ENCODE measurements at places on chromosomes 2 and 18.

DNA sequence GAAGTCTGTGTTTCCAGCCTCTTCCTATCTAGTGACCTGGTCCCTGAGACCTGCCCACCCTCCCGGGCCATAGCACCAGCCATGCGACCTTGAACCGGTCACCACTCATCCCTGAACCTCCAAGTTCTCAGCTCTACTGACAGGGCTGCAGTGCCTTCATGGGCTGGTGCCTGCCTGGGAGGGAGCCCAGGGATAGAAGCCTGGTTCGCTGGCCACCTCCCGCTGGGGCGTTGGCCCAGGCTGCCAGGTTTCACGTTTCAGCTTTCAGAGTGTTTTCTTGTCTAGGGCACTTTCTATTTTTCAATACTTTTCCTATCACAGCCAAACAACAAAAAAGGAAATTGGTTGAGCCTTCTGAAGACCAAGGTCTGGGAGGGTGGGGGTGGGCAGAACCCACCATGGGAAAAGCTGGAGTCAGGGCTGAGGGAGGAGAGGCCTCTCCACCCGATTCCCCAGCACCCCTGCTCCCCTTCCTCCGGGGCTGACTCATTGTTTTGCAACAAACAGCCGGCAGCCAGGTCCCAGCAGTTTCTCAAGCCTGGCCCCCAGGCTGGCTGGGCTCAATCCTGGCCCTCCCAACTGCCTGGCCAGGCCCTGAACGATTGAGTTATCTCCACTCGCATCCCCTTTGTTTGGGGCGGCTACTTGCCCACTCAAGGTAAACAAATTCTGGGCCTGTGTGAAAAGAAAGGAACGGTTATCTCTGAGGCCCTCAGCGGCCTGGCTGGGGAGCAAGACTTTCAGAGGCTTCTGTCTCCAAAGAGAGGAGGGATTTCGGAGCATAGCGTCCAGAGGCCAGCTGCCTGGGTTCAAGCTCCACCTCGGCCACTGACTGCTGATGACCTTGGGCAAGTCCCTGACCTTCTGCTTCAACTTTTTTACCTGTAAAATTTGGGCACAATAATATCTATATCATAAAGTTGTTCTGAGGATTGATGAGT lies 47.5 kb downstream of the ZFP36L2 start:
- DNase-seq = no peak

DNA sequence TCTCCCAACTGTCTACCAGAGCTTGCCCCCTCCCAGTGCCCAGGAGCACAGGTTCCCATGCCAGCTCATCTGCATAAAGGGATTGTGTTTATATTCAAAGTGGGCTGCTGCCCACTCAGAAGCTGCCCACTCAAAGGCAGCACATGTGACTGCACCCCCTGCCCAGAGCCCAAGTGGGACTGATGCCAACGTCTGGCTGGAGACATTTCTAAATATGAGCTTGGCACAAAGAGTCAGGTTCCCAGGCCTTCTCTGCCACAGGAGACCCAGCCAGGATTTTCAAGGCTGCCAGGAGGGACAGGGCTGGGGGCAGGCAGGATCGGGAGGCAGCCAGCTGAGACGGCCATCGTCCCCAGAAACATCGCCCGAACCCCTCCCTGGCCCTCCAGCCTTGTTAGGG lies 67.1 kb downstream of the ZBTB7C start:
- DNase-seq = no peak

DNA sequence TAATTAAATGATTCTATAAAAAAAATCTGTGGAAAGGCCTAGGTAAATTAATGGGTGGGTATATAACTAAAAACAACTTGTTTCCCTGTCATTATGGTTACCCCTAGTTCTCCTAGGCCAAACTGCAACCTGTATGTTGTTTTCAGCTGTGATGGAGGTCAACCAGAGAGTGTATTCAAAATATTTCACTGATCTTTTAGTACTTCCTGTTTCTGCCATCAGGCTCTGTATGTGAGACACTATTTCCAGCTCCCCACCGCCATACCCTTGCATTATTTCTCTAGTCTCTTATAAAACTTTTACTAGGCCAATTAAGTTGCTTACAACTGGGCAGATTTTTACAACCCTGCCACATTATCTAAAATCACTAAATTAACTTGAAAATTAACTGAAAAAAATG lies 21.0 kb upstream of the CDKL4 start:
- no peak for DNase-seq

DNA sequence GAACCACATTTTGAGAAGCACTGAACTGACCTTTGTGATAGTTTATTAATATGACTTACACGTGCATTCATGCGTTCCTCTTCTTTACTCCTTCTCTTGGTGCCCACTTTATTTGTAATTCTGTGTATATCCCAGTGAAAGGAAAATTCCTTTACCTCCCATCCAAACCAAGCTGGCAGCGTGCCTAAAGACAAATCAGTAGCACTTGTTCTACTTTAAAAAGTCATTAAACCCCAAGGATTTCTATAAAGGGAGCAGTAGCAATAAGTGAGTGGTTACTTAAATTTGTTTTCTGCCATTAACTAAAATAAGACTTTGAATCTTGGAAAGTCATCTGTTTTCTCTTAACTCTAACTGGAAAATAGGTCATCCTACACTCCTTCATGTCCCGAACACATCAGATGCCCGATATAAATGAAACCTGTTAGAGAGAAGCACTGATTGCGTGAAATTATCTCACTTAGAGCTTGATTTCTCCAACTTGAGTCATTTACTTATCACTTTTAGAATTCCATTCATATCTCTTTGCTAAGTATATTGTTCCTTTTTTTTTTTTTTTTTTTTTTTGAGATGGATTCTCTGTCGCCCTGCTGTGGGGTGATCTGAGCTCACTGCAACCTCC lies 10.7 kb downstream of the PIK3C3 start:
- no peak for DNase-seq

DNA sequence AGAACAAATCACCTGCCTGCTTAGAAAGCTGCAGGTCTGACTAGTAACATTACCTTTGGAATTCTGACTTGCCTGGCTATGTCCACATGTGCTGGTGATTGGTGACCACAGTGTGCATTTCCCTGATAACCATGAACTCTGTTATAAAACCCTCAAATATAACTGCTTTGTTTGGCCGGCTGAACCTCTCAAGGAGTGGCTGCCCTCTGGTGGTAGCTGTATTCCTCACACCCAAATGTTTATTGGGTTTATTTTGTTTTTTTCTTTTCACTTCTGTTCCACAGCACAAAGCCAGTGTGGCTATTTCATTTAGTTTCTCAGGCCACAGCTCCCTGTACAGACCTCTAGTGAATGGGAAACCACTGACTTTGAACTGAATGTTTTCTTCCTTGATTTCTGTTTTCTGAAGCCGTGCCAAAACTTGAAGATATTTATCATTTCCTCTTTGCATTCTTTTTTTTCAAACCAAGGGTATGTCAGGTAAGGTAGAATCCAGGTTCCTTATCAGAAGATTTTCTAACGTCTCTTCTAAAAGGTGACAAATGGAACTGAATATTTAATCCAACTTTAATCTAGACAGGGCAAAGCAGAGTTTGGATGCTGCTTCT lies 549.0 kb upstream of the VRK2 start:
- DNase-seq = peak; percentile 18

DNA sequence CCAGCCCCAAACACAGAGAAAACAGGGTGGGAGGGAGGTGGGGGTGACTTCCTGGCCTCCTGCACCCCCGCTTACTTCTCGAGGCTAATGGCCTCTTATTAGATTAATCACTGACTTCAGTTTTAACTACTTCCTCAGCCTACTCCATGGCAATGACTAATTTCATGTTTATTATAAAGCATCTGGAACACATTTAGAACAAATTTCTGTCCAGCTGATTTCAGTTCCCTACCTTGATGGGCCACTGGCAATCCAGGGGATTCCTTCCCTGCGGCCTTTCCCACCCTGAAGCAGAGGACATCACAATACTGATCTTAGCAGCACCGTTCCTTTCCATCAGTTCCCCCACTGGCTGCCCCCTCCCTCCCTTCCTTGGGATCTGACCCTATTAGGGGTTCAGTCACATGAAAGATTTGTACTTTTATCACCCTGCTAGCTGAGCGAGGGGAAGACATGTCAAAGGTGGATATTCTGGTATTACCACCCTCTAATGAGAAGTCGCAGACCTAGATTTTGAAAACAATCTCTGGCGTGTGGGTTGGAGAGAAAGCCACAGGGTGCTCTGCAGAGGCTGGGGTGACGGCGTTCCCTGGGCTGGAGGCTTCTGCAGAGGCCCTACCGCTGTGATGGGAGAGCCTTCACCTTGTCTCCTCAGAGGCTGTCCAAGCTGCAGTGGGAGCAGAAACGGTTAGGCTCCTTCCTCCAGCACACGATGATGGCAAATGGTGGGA lies 67.6 kb downstream of the KIAA2012 start:
- DNase-seq = no peak

DNA sequence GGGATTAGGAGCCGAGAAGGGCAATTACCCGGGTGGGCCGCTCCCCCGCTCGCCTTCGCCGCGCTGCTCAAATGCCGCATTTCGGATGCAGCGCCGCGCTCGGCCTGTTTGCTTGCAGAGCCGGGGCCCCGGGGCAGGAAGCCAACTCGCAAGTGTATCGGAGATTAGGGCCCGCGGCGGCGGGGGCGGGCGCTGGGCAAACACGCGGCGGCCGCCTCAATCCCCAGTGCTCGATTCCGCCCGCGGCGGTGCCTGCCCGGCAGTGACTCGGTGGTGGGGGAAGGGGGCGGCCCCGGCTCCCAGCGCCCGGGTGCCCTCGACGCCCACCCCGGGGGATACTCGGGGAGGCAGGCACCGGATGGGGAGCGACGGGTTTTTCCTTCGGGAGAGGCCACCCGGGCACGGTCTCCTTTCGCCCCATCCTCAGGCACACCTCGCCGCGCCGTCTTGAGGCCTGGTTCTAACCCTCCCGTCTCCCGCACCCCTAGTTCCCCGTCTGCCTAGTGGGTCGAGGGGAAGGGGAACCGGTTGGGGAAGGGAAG lies 26.6 kb upstream of the NOTO start:
- peak; percentile 56 for DNase-seq

GRCh38 chr2:127860130-127860529 lies 2.2 kb upstream of the POLR2D start:
- DNase-seq = no peak

DNA sequence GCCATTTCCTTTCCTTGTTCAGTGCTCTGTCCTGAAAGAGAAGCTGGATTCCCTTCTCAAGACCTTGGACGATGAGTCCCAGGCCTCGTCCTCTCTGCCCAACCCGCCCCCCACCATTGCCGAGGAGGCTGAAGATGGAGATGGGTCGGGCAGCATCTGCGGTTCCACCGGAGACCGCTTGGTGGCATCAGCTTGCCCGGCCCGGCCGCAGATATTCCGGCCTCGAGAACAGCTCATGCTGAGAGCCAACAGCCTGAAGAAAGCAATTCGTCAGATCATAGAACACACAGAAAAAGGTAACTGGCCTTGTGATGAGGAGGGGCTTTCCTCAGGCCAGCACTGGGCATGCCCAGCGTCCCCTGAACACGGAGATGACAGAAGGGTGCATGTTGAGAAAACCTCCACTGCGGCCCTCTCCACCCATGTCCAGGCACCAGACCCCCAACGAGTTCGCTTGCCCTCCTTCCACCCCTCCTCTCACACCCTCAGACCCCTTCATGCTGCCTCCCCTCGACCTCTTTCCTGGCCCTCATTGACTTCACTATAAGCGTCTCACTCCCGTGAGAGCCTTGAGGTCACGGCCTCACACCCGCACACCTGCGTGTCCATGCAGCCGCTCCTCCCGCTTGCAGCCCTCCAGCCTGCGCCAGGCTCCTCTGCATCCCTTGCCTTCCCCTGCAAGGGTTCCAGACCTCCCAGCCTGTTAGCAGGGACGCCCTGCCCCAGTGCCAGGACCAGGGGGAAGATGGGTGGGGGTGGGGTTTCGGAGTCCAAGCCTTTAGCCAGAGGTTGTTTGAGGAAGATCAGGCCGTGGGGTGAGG lies 95.0 kb downstream of the DGKD start:
- DNase-seq = no peak

DNA sequence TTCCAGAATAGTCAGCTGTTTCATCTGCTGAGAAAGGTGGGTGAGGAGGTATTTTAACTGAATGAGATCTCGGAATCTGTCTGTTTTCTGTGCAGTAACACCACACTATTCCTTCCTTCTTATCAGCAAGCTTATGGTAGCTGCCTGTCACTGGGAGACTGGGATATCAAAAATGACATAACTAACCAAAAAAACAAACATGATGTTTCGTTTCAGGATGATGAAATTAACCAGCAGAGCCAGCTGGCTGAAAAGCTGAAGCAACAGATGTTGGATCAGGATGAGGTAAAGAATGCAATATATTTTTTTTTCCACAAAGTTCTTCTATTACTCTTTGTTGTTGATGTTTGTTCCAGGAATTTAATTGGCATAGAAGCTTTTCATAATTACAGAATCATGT lies 59.8 kb upstream of the LYPD6B start:
- DNase-seq = no peak

- no peak for DNase-seq
These were observed 95.9 kb upstream of the MBOAT2 start for GRCh38 chr2:9099341-9099751.

GRCh38 chr18:25077944-25078723 lies 273.8 kb downstream of the ZNF521 start:
- no peak for DNase-seq
